MM.1S (cell line): ENCODE measurements at places on chromosomes 2 and 18.
A peak's percentile ranks its signal among the peaks of the same experiment; 100 is the strongest.

GRCh38 chr18:62522178-62522503 is 684 bp upstream of the ZCCHC2 start:
- peak; percentile 26 for DNase-seq

DNA sequence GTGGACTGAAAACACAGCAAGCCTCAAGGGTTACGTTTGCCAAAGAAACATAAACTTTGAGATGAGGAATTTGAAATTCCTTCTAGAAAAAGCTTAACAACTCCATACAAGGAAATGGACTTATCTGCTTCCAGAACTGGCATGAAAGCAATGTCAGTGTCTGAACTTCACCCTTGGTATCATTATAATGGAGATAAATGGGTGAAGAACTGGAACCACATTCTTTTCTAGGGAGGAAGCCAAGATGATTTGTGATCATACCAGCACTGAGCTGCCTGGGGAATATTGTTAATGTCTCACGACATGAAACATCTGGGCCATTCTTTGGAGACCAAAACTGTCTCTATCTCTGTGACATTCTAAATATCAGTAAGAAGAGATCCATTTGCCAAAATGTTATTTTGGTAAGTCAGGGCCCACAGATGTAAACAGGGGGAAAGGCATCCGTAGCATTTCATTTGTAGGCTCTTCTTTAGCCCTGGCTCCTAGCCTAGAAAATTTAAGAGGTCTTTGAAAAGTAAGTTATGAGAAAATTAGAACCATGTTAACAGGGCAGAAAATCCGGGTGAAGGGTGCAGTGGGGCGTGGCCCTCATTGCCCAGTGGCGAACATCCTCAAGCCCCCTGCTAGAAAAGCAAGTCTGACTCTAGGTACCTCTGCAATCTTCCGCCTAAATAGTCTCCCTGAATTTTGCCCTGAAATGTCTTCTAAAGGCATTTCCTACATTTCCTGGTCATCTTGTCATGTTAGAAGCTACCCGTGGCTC is 295.3 kb upstream of the EPAS1 start:
- no peak for DNase-seq

- peak; percentile 13 for DNase-seq
Measured at GRCh38 chr2:86747711-86748639, 27.9 kb downstream of the RMND5A start.

GRCh38 chr18:6602365-6602764 is 127.2 kb upstream of the ARHGAP28 start:
- no peak for DNase-seq

GRCh38 chr2:237041231-237041630 is 44.5 kb upstream of the COPS8 start:
- no peak for DNase-seq

DNA sequence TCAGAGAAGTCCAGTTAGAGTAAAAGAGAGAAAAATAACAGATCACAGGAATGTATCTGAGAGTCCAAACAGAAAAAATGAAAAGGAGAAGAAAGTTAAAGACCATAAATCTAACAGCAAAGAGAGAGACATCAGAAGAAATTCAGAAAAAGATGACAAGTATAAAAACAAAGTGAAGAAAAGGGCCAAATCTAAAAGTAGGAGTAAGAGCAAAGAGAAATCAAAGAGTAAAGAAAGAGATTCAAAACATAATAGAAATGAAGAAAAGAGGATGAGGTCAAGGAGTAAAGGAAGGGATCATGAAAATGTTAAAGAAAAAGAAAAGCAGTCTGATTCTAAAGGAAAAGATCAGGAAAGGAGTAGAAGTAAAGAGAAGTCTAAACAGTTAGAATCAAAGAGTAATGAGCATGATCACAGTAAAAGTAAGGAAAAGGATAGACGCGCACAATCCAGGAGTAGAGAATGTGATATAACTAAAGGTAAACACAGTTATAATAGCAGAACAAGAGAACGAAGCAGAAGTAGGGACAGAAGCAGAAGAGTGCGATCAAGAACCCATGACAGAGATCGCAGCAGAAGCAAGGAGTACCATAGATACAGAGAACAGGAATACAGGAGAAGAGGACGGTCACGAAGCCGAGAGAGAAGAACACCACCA is 52.4 kb downstream of the PPIG start:
- no peak for DNase-seq

GRCh38 chr2:238855891-238856580 is 8.2 kb downstream of the TWIST2 start:
- no peak for DNase-seq

DNA sequence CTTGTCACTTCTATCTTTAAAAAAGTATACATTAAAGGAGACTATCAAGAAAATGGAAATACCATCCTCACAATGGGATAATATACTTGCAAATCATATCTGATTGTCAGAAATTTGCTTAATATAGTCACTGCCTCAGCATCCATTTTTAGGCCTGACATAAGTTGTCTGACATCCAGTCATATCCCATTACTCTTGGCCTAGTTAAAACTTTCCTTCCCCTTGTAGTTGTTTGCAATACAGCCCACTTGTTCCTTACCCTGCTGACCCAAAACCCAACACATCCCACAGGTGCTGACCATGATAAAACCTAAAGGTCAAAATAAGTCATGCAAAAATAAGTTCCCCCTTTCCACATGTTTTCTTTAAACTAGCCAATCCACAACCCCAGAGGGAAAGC is 3.6 kb upstream of the ARHGEF33 start:
- DNase-seq = no peak

- DNase-seq = no peak
Measured at GRCh38 chr2:69902213-69902922, 8.6 kb downstream of the SNRNP27 start.

- DNase-seq = no peak
Measured at GRCh38 chr2:138030459-138030858, 66.2 kb downstream of the HNMT start.

DNA sequence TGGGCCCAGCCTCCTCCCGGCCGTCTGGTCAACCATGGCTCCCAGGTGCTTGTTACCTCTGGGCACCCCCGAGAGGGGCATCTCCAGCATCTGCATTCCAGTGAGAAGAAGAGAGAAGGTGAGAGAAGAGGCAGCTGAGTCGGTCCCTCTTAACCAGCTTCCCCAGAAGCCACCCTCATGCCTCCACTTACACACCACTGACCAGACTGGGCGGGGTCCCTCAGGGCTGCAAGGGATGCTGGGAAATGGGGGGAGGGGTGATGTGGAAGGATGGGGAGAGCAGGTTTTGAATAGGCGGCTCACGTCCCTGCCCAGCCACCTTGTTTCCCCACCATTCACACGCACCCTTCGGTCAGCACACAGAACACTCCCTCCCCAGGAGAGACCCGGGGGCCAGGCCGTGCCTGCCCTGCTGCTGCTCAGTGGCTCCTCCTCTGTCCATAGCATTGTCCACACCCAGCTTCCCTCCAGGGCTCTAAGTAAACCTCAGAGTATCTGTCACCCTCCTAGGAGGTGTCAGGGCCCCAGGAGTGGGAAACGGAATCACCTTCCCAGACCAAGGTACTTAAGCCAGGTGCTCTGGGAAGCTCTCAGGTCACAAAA is 34.7 kb downstream of the GBX2 start:
- DNase-seq = no peak

DNA sequence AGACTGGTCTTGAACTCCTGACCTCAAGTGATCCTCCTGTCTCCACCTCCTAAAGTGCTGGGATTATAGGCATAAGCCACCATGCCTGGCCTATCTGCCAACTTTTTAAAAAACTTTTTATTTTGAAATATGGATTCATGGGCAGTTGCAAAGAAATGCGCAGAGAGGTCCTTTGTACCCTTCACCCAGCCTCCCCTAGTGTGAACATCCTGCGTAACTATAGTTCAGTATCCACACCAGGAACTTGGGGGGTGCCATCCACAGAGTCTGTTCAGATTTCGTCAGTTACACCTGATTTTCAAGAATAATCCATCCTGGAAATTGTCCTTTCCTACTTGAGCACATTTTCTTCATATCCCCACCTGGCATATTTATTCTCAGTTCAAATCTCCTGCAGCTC is 33.0 kb downstream of the EFR3B start:
- DNase-seq = no peak
